ENCODE measurements at places on chromosomes 1 and 21.

DNA sequence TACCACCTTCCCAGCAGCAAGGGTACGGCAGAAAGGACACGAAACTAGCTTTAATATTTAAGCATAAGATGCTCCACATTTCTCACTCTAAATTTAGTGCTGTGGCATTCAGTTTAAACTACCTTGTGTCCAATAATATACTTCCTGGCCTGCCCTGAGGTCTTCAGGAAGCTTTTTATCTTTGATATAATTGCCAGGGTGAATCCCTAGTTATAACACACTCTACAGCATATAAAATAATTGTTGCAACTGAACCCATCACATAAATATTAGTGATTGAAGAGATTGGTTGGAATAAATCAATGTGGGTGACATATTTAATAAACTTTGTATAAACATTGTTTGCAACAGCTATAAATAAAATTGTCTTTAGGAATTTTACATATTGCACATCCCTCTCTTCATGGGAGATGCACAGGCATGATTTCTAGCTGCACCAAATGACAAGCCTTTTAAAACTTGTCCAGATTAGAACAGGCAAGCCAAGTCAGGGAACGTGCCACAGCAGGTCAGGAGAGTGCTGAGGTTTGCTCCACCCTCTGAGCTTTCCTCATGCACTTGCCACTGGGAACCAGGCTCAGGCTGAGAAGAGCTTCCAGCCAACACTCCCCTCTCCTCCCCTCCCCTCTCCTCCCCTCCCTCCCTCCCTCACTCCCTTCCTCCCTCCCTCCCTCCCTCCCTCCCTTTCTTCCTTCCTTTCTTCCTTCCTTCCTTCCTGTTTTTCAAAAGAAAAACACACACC is 623.2 kb upstream of the PKN2 start:
- DNase-seq, result no peak

DNA sequence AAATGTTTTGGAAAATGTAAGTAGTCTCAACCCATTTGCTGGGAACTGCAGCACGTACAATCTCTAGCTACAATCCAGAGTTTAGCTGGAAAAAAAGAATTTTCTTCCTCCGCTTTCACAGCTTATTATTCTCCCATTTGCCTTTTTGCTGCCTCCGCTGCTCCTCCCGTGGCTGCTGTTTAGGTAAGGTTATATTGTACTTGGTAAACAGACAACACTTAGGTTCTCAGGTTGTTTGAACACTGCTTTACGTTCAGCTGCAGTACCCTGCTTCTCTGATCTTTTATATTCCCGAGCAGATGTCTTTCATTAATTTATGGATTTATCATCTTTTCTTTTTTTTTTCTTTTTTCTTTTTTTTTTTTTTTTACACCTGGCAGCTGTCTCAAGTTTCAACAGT is 14.3 kb downstream of the PROX1 start:
- peak; percentile 79 for DNase-seq

DNA sequence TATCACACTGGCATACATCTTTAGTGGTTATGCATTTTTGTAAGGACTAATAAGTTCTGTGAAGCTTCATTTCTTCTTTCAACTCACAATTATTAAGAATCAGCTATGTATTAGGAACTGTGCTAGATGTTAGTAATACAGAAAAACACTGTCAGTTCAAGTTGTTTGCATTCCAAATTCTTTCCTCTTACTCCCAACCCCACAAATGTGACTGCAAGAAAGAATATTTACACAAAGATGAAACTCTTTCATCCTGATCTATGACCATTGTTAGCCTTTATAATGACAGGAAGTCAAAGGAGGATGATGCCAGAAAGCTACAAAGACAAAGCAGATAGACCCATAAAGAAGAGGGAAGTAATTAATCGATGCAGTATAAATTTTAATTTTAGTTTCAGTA is 21.0 kb upstream of the GADD45A start:
- DNase-seq, result no peak

DNA sequence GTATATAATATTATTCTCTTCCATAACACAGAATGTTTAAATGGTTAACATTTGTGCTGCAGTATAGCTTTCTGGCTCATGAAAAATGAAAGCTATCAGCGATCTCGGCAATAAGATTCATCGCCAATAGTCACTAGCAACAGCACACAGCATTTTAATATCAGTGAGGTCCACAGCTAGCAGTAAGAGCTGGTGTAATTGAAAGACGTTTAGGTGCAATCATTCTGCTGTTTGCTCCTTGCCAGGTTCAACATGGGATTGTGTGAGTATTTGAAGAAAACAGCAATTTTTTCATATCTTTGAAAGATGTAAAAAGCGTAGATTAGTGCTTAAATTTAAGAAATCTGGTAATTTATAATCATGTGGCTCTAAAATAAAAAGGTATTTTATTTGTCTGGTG is 20.1 kb downstream of the PRKACB start:
- DNase-seq, result no peak

DNA sequence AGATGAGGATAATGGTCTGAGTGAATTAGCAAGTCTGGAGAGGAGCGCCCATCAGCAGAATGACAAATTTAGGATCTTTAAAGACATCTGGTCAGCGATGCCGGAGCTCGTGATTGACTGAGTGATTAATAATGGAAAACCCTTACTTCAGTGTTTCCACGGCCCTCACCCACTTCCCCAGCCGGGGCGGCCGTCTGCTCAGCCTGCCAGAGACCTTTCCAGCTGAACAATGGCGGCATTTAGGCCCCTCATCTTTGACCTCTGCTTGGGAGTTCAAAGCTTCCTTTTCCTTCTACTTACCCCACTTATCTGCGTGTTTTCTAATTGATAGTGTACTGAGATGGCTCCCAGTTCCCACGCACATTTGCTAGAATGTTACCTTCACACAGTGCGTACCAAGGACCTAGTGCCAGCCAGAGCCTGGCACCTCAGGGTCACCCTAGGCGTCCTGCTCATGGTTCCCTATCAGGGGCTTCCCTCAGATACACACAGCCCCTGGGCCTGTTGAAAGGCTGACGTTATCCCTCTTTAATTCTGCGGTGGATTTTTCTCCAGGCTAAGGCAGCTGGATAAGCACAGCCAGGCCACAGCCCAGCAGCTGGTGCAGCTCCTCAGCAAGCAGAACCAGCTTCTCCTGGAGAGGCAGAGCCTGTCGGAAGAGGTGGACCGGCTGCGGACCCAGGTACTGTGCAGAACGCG is 232.8 kb downstream of the SDCCAG8 start:
- no peak for DNase-seq

DNA sequence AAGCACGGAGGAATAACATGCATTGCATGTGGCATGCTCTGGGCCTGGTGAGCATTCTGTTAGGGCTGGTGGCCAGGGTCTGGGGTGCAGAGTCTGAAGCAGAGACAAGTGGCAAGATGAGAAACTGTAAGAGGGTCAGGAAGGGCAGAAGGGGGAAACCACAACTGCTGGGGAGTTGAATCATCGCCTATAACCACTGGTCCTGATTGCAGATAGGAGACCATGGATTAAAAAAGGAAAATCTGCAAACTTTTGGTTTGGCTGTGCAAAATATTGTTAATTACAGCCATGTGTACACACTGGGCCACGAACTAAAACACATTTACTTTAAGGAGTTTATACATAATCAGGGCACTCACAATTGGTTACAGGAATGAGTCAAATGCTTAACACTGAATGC is 76.6 kb downstream of the TGFBR3 start:
- no peak for DNase-seq

DNA sequence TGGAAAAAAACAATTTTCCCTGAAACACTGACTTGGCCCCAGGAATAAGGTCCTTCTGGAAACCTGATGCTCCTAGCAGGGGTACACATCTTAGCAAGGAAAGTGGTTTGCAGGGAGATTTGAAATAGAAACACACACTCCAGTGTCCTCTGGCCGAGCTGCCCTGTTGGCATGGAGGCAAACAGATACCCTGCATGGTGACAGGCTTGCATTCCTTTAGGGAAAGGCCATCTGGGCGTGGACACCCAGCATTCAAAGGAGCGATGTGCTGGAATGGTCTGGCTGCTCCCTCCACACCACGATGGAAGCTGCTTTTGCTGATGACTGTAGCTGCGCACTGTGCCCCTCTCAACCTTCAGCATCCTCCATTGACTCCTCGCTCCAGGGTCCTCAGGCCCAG is 41.5 kb upstream of the BCAR3 start:
- no peak for DNase-seq

DNA sequence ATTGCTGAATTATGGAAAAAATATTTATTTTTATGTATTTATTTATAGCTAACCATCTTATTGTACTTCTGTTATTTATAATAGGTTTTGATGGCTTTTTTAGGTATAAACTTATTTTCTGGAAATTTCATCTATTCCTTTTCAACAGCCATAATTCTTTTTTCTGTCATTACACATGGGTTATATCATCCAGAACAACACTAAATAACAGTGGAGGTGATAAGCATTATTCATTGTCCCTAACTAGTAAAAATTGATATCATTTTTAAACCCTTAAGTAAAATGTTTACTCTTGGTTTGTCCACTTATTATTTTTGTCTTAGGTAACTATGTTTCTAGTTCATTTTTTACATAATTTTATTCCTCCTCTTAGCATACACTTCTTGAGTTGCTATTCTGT is 309.1 kb downstream of the USH2A start:
- no peak for DNase-seq

DNA sequence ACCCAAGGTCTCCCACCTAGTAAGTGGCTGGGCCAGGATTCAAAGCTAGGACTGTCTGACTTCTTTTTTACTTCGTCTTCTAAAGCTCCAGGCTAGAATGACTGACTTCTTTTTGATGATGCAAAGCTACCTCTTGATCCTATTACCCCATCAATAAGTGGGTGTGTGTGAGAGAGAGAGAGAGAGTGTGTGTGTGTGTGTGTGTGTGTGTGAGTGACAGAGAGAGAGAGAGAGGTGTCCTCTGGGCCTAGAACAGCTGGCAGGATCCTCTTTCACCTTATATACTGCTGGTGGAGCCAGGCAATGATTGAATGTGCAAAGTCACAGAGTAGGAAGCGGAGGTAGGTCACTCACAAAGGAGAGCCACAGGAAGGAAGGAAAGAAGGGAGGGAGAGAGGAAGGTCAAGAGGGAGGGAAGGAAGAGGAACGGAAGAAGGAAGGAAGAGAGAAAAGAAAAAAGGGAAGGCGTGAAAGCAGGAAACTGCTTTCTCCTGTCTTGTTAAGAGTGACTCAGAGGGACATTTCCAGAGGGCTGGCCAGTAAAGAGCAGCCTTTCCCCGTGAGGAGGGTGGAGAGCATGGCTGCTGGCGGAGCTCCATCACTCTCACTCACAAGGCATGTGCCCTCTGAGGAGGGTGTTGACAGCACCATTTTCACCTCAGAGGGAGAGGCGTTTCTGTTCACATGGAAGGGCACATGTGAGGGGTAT is 68.9 kb downstream of the CDC7 start:
- no peak for DNase-seq

- peak; percentile 78 for DNase-seq
Measured at GRCh38 chr1:82979593-82980236, 1019.2 kb downstream of the TTLL7 start.

- DNase-seq, result no peak
Measured at GRCh38 chr21:35512346-35512745, 463.2 kb upstream of the RUNX1 start.

GRCh38 chr1:168504064-168504837 is 39.5 kb downstream of the XCL2 start:
- DNase-seq, result no peak

GRCh38 chr1:154325583-154326545 is 539 bp downstream of the ATP8B2 start:
- DNase-seq, result peak; percentile 76

DNA sequence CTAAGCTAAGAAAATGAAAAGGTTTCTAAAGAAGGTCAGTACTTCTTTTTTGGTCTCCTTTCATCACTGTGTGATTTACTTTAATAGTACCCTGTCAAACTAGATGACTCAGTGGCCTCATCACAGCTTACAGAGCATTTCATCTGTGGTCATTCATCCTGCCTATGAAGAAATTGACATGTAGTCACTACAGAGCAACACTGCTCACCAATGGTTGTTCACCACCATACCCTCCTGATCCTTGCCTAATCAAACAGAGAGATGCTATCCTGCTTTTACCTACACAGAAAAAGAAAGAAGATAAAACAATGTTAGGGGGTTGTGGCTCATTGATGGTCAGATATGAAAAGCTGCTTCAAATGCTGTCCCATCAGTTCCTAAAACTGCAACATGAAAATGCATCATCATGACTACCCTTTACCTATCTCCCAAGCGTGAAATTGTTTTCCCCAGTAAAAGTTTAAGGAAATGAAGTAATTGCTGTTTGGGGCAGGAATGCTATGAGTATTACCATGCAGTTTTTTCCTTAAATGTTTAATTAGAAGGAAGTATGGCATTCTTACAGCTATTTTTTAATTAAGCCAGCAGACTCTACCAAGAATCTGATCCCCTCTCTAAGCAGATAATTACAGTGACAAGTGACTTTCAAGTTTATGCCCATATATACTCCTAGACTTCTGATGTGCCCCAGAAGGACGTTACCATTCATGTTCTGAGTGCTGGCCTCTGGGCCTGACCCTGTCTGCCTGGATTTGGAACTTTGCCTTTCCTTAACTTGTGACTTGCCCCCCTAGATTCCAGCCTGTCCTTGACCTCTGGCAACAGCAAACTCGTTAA is 46.1 kb upstream of the FBXO28 start:
- no peak for DNase-seq

- no peak for DNase-seq
Measured at GRCh38 chr1:175410560-175410959, 218.0 kb upstream of the KIAA0040 start.

- DNase-seq, result no peak
Measured at GRCh38 chr1:151968058-151968457, 25.6 kb downstream of the S100A10 start.

GRCh38 chr1:91537987-91538304 is 37.3 kb downstream of the CDC7 start:
- DNase-seq, result no peak

DNA sequence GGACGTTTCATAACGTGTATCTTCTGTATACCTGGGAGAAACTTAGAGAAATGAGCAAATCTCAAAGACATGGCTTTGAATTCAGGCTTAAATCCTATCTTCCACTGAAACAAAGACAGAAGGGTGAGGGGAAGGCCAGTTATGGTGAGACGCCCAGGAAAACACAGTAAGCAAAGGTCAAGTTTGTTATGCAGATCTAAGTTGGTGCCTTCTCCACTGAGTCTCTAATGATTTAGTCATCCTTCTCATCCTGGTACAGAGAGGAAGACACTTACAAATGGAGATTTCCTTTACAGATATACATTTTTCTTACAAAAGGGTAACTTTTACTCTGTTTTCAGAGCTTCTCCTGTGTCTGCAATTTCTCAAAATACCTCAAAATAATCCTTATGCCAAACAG is 64.4 kb downstream of the MAP3K7CL start:
- DNase-seq, result no peak

DNA sequence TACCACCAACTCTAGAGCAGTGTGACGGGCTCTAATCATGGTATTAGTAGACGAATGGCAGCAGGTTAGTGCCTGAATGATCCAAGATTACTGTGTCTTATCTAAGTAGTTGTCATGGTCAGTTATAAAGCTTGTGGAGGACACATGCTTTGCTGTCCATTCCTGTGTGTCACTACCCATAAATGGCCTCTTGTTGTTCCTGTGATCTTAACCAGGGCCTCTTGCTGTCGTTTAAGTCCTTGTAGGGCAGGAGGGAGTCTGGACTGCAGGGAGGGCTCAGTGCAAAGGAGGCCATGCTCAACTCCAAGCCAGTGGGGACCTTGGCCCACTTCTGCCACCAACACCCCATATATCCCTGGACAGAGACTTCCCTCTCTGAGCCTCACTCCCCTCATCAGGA is 130.5 kb downstream of the EPHB2 start:
- no peak for DNase-seq

- no peak for DNase-seq
Measured at GRCh38 chr1:173861731-173862145, 6.1 kb downstream of the GAS5 start.

GRCh38 chr1:67869233-67869632 is 36.0 kb upstream of the GNG12 start:
- no peak for DNase-seq

Data from NCI-H345 (cell line).